ENCODE measurements at places on chromosomes 7 and 10.
A peak's percentile ranks its signal among the peaks of the same experiment; 100 is the strongest.

DNA sequence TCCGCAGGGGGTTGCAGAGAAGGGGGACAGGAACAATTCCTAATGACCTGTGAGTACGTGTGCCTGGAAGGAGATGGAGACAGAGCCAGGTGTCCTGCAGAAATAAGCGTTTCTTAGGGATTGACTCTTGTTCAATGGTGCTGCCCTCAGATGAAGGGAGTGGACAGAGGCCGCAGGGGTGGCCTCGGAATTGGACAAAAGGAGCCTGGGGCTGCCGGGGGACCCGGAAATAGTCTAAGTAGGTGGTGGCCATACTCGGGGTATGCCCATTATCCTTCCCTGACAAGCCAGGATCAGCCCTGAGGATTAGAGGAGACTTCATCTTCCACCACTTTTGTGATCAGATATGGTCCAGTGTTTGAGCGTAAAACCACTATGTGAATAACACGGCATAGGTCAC is 39.2 kb downstream of the ELFN1 start:
- DNase-seq: no peak

- DNase-seq: no peak
Measured at GRCh38 chr7:41529831-41530230, 173.1 kb downstream of the INHBA start.

- no peak for DNase-seq
Measured at GRCh38 chr7:119640861-119641260, 632.1 kb upstream of the KCND2 start.

DNA sequence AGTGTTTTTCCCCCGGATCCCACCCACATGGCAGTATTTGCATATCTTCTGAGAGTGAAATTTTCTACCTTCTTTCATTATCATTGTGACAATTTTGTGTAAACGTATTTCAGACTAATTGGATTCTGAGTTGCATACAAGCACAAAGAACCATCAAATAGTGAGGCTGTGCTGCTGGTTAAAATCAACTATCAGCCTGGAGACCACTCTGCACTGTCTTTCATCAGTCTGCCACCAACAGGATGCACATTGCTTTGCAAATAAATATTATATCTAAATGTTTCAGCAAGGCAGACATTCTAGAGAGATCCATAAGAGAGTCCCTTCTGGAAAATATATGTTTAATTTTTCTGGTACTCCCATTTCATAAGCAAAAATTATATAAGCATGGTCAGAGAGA is 851.8 kb downstream of the XPNPEP1 start:
- DNase-seq: no peak

DNA sequence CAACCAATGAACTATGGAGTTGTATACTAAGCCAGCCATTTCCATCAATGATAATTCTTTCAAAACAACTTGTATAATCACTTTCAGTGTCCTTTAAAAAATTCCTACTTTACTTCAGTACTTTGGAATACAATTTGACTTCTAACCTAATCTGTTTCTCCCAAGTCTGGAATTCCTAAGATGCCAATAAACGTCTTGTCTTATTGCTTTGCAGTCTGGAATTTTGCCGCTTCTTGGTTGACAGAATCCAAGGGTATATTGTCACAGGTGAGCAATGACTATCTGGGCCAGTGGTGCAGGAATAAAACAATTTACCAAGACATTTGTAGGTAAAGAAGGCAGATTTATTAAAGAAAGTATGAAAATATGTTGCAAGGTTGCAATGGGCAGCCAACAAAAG is 21.8 kb downstream of the RP9 start:
- no peak for DNase-seq

DNA sequence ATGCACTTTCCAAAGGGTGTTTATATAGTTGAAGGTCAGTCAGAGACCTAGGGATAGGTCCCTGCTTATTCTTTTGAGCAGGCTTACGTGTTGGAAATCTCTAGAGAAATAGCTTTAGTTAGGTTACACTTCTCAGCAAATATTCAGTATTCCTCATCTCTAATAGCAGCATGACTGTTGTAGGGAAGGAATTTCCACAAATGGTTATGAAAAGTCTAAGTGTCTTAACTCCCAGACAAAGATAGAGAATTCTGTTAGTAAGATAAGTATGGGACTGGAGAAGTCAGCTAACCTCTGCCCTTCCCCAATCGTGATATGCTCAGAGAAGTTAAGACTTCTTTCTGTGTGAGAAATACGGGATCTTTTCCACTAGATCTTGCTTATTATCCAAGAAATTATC is 16.5 kb downstream of the SGPL1 start:
- DNase-seq: no peak

DNA sequence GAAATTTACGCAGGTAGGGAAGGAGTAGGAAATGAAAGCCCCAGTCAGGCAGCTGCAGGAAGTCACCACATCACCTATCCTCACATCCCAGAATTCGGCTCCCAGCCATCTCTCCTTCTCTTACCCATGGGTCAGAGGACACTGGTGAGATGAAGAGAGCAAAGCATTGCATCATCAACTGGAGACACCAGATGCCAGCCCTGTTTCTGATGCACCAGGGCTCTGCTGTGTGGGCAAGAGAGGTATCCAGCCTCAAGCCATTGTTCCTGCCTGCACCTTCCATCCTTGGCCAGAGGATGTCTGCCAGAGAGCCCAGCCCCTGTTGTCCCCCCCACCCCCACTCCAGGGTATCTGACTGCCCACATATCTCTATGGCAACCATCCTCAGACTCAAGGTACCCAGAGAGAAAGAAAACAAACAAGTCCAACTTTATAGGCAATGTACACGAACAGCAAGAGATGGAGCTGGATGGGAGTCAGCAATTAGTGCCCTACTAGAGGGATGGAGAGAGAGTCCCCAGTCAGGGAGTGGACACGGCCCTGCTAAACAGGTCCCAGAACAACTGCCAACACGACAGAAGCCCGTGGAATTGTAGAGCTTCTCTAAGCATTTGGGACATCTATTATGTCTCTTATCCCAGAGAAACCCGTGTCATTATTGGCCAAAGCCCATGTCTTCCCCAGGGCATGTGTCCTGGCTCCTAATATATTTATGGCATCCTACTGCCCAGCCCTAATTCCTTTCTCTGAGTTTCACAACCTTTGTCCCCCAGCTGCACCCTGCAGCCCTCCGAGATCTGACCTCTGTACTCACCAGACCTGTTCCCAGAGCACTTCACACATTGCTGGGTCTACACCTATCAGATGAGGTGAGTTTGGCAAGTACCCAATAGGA is 2.8 kb downstream of the CAMK2G start:
- DNase-seq: peak; percentile 21

DNA sequence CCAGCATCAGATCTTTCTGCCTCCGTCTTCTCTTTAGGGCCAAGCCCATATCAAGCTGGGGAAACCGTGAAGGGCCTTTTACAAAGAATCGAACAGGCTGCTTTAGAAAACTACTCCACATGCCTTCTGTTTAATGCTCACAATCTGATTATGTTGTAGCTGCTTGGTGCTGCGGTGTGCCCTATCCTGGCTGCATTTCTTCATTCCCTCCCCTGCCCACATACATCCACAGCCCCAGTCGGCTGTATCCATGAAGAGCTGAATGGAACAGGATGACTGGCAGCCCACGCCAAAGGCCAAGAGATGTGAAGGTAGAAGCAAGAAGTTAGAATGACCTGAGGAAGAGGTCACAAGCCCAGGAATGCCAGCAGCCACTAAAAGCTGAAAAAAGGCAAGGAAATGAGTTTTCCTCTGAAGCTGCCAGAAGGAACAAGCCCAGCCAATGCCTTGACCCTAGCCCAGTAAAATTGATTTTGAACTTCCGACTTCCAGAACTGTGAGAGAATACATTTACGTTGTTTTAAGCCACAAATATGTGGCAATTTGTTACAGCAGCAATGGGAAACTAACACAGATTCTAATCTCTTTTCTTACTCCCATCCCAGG is 22.2 kb downstream of the TAS2R41 start:
- DNase-seq: no peak

- DNase-seq: peak; percentile 95
Measured at GRCh38 chr10:70132098-70133029, at the start of gene AIFM2. AIFM2 (minus strand) TSS chr10:70132825; CDS start chr10:70124084, 8,741 bp downstream.

GRCh38 chr10:2633630-2634029 is 433.7 kb upstream of the PFKP start:
- no peak for DNase-seq

DNA sequence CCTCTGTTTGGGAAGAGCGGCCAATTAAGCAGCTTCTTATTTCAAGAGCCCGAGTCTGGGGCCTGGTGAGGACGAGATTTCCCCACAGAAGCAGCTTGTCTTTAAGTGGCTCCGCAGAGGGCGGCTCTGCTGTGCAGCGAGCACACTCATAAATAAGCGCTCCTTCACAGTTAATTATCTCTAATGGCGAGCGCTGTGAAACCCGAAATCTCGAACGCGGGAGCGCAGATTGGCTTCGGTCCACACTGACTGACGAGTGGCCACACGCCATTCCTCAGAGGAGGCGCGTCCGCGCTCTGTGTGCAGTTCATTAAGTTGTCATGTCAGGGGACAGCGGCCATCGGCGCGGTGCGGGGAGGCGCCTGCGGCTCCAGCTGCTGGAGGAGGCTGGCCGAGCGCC is 560.9 kb downstream of the DNAJB6 start:
- DNase-seq: no peak

GRCh38 chr7:155234158-155234492 is 63.6 kb upstream of the INSIG1 start:
- no peak for DNase-seq

- no peak for DNase-seq
Measured at GRCh38 chr10:114022766-114023597, 20.7 kb upstream of the ADRB1 start.

DNA sequence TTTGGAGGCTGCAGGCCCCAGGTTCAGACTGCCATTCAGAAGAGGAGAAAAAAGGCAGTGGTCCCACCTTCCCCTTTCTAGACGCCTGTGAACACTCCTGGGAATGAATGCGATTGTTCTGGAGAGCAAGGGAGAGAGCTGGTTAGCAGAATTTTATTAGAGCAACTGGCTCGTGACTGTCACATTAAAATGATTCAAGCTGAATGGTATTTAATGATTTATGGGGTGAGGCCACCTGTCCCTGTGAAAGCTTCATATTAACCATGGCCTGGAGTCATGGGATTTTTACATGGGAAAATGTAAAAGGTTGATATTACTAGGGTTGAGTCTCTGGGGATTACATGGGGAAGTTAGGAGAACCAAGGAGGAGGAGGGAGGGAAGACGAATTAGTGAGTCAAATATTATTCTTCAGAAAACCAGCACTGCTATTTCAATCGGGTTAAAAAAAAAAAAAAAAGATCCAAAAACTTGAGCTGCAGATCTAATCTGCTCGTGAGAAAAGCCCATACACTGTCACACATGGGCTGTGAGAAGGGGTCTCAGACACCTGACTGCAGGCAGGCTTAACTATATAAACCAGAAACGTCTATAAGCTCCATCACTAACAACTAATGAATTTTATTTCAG is 8.3 kb downstream of the CXCL12 start:
- no peak for DNase-seq

- DNase-seq: no peak
Measured at GRCh38 chr10:59606551-59606961, 103.1 kb downstream of the SLC16A9 start.

GRCh38 chr7:52436278-52436677 is 599.2 kb upstream of the POM121L12 start:
- DNase-seq: no peak

DNA sequence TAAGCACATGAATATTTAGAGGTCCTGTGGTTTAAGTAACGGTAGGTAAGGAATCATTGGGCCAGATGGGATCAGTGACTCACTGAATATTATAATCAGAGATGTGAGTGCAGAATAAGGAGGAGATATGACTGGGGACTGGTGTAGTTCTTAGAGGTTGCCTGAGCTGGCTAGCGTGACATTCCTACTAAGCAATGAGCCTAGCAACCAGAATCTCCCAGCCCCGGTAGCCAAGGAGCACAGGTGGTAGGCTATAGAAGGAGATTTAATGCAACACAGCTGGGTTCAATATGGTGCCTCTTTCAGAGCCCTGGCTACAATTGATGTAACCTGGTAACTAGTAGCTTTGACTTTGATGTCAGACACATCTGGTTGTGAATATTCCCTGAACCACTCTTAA is 641.6 kb downstream of the AUTS2 start:
- DNase-seq: no peak

- DNase-seq: no peak
Measured at GRCh38 chr7:1348096-1348822, 111.0 kb downstream of the MICALL2 start.

GRCh38 chr10:51770709-51771108 is 71.3 kb upstream of the CSTF2T start:
- DNase-seq: peak; percentile 53

GRCh38 chr7:11192506-11192905 is 218.8 kb downstream of the PHF14 start:
- DNase-seq: no peak

- peak; percentile 8 for DNase-seq
Measured at GRCh38 chr10:58590152-58590840, 77.6 kb downstream of the BICC1 start.

- no peak for DNase-seq
Measured at GRCh38 chr10:78078539-78079330, 45.1 kb downstream of the RPS24 start.

GRCh38 chr10:72016608-72017300 is 52.6 kb downstream of the CHST3 start:
- DNase-seq: no peak

DNA sequence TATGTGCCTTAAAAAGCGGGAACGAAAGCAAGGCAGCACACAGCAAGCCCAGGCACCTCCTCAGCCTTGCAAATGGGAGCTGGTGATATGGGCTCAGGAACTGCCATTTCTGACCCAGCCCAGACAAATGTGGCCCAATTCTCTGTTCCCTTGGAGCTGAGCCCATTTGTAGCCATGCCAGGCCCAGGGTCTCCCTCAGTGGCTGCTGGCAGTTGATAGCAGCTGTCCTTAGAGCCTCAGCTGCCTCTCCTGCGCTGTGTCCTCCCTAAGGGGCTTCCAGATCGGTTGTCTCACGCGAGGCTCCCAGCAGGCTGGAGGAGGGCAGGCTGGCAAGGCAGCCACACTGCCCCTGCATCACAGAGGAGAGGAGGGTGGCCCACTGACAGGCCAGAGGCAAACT is 275.8 kb downstream of the KCNMA1 start:
- DNase-seq: no peak

DNA sequence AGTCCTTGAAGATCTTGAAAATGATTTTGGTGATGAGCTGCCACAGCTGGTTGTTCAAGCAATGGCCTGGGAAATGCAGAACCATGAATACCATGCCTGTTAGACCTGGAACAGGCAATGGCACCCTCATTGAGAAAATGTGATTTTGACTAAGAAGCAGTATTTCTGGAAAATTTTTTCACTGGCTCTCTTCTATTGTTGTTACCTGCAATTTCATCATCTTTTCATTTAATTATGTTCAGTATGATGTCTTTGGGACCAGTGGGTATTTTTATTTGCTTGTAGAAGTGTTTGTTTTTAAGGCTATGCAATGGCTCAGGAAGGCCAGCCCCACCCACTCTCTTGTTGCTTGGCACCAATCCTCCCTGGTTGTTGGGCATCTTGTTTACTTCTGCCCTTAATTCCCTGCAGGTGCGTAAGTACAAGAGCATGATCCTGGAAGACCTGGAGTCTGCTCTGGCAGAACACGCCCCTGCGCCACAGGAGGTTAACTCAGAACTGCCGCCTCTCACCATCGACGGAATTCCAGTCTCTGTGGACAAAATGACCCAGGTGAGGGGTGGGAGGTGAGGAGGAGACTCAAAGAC is 78.6 kb downstream of the NRF1 start:
- DNase-seq: peak; percentile 74

Measured in DMS53 (cell line).